ENCODE measurements at places on chromosomes 6 and 20. TPM values are rescaled to one million over a fixed set of nuclear protein-coding genes. Genes with fewer than 3 reads are reported as not detected.

Gene SPATS1
- not detected for total RNA-seq

GRCh38 chr6:107021446-107022185, 6.4 kb upstream of the MTRES1 start:
- no peak overlapping the region for H3K27ac ChIP-seq
- DNase-seq, result no peak
- H3K27me3 ChIP-seq, result no peaks in the 10 kb centered on the region
- H3K4me1 ChIP-seq, result peaks cover 23% of the 10 kb centered on the region
- H3K36me3 ChIP-seq, result no peaks in the 10 kb centered on the region
- H3K4me3 ChIP-seq, result no peak overlapping the region

DNA sequence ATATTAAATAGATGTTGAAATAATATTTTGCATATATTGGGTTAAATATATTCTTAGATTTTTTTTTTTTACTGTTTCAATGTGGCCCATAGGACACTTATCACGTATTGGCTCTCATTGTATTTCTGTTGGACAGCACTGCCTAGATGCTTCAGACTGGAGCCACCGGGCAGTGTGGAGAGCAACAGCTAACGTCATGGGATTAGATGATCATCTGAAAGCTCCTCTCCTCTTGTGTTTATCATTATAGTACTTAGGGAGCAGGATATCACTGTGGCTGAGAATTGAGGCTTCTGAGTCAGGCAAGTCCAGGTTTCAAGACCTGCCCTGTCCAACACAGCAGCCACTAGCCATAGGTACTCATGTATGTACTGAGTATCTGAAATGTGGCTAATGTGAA, 87.4 kb downstream of the ZHX3 start:
- H3K27ac ChIP-seq, result no peak overlapping the region
- peaks cover 11% of the 10 kb centered on the region for H3K4me1 ChIP-seq
- H3K4me3 ChIP-seq, result no peak overlapping the region

DNA sequence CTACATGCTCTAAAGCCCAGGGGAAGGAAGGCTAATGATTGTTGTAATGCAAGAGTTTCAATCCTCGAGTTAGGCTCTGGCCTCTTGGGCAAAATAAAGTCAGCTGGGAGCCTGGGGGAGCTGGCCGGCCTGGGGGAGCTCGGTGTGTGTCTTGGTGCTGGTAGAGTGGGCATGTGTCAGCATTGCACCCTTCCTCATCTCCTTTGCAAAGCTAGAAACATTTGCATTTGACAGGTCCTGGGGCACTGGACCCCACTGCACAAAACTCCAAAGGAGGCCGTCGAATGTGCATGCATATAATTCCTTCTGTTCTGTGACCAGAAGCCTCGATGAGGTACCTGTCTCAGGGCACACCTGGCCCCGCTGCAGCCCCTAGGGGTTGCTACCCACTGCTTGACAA, 74.6 kb upstream of the SLC22A23 start:
- no peaks in the 10 kb centered on the region for H3K4me1 ChIP-seq
- no peak for DNase-seq
- H3K27me3 ChIP-seq, result no peaks in the 10 kb centered on the region

- no peak overlapping the region for H3K27ac ChIP-seq
- DNase-seq, result no peak
- H3K4me1 ChIP-seq, result no peaks in the 10 kb centered on the region
- H3K27me3 ChIP-seq, result no peaks in the 10 kb centered on the region
- no peak overlapping the region for H3K4me3 ChIP-seq
Measured at GRCh38 chr20:42083280-42083679, 465.1 kb upstream of the CHD6 start.

GRCh38 chr20:62929051-62929538, 2.8 kb upstream of the DIDO1 start:
- peak overlapping the region; percentile 79 for H3K27ac ChIP-seq
- H3K4me3 ChIP-seq, result peak overlapping the region; percentile 40
- peaks cover 47% of the 10 kb centered on the region for H3K4me1 ChIP-seq
- no peaks in the 10 kb centered on the region for H3K27me3 ChIP-seq
- peak; percentile 82 for DNase-seq

- H3K27ac ChIP-seq, result no peak overlapping the region
- H3K4me1 ChIP-seq, result no peaks in the 10 kb centered on the region
- DNase-seq, result no peak
- no peaks in the 10 kb centered on the region for H3K27me3 ChIP-seq
Measured at GRCh38 chr6:114793428-114793827, 450.6 kb upstream of the HS3ST5 start.

- no peak overlapping the region for H3K27ac ChIP-seq
- H3K4me3 ChIP-seq, result no peak overlapping the region
- H3K27me3 ChIP-seq, result no peaks in the 10 kb centered on the region
- H3K36me3 ChIP-seq, result no peaks in the 10 kb centered on the region
Measured at GRCh38 chr6:80364149-80364548, 257.7 kb downstream of the BCKDHB start.

GRCh38 chr20:37131486-37131885, 35.7 kb upstream of the RBL1 start:
- no peak overlapping the region for H3K4me3 ChIP-seq
- DNase-seq, result no peak
- no peaks in the 10 kb centered on the region for H3K36me3 ChIP-seq

GRCh38 chr6:52435345-52435744, 15.2 kb downstream of the EFHC1 start:
- no peak for DNase-seq
- H3K27ac ChIP-seq, result no peak overlapping the region

Gene CRISP3
- total RNA-seq, result 0.99 TPM

GRCh38 chr20:63401384-63402110, 40.4 kb upstream of the CHRNA4 start:
- no peak overlapping the region for H3K27ac ChIP-seq
- H3K4me3 ChIP-seq, result no peak overlapping the region
- no peaks in the 10 kb centered on the region for H3K27me3 ChIP-seq
- H3K4me1 ChIP-seq, result no peaks in the 10 kb centered on the region
- no peak for DNase-seq

- H3K4me1 ChIP-seq, result peaks cover 7% of the 10 kb centered on the region
- H3K27me3 ChIP-seq, result no peaks in the 10 kb centered on the region
- no peak overlapping the region for H3K4me3 ChIP-seq
Measured at GRCh38 chr6:52538252-52538900, 38.5 kb downstream of the TRAM2 start.

- no peaks in the 10 kb centered on the region for H3K27me3 ChIP-seq
- peaks cover 11% of the 10 kb centered on the region for H3K4me1 ChIP-seq
- H3K4me3 ChIP-seq, result no peak overlapping the region
- H3K27ac ChIP-seq, result no peak overlapping the region
- no peak for DNase-seq
- H3K36me3 ChIP-seq, result no peaks in the 10 kb centered on the region
Measured at GRCh38 chr20:10985536-10985935, 311.7 kb upstream of the JAG1 start.

Gene CDH4
- 0.33 TPM for total RNA-seq

- H3K4me1 ChIP-seq, result peaks cover 30% of the 10 kb centered on the region
- H3K27me3 ChIP-seq, result no peaks in the 10 kb centered on the region
- H3K36me3 ChIP-seq, result no peaks in the 10 kb centered on the region
- H3K27ac ChIP-seq, result no peak overlapping the region
- H3K4me3 ChIP-seq, result no peak overlapping the region
- peak; percentile 6 for DNase-seq
Measured at GRCh38 chr6:133241901-133242636, 912 bp downstream of the EYA4 start.

- H3K27ac ChIP-seq, result no peak overlapping the region
- DNase-seq, result no peak
- H3K4me1 ChIP-seq, result no peaks in the 10 kb centered on the region
- H3K36me3 ChIP-seq, result no peaks in the 10 kb centered on the region
- no peak overlapping the region for H3K4me3 ChIP-seq
Measured at GRCh38 chr6:96878143-96878542, 19.5 kb downstream of the NDUFAF4 start.

Gene SNX3
- total RNA-seq, result 77.0 TPM

Gene C20orf202
- not detected for total RNA-seq

- H3K27me3 ChIP-seq, result no peaks in the 10 kb centered on the region
- no peak overlapping the region for H3K4me3 ChIP-seq
- no peaks in the 10 kb centered on the region for H3K36me3 ChIP-seq
Measured at GRCh38 chr6:123226398-123226797, 230.4 kb downstream of the CLVS2 start.

- peaks cover 14% of the 10 kb centered on the region for H3K4me1 ChIP-seq
- H3K27me3 ChIP-seq, result no peaks in the 10 kb centered on the region
- H3K27ac ChIP-seq, result no peak overlapping the region
- no peak overlapping the region for H3K4me3 ChIP-seq
Measured at GRCh38 chr6:117491916-117492315, 9.4 kb downstream of the DCBLD1 start.

GRCh38 chr20:24382331-24382730, 87.1 kb upstream of the SYNDIG1 start:
- no peaks in the 10 kb centered on the region for H3K4me1 ChIP-seq
- no peak overlapping the region for H3K4me3 ChIP-seq
- no peak overlapping the region for H3K27ac ChIP-seq
- H3K36me3 ChIP-seq, result no peaks in the 10 kb centered on the region
- H3K27me3 ChIP-seq, result no peaks in the 10 kb centered on the region

Gene DSP
- total RNA-seq, result 85.0 TPM

DNA sequence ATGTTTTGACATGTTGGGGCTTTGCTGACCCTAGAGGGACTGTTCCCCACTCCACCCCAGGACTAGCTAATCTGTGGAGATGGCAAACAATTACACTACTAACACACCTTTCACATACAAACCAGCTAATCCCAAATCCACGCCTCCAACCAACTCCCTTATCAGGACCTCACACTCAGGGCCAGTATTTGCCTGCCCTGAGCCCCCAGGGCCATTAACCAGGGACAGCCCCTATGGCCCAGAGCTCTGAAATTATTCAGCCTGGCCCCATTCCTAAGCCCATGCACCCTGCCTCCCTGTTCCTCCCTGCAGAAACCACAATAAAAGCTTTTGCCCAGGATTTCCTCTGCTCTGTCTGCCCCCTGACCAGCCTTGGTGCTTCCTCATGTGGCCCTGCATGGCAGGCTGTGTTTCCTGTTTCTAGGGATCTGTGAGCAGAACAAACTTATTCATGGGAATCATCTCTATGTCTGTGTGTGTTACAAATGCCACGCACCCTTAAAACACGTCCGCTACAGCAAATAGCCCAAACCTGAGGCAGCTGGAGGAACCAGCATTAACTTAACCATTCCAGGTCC, 121.2 kb downstream of the PXDC1 start:
- no peak overlapping the region for H3K27ac ChIP-seq
- peaks cover 11% of the 10 kb centered on the region for H3K4me1 ChIP-seq
- H3K4me3 ChIP-seq, result no peak overlapping the region
- no peaks in the 10 kb centered on the region for H3K36me3 ChIP-seq
- no peaks in the 10 kb centered on the region for H3K27me3 ChIP-seq

DNA sequence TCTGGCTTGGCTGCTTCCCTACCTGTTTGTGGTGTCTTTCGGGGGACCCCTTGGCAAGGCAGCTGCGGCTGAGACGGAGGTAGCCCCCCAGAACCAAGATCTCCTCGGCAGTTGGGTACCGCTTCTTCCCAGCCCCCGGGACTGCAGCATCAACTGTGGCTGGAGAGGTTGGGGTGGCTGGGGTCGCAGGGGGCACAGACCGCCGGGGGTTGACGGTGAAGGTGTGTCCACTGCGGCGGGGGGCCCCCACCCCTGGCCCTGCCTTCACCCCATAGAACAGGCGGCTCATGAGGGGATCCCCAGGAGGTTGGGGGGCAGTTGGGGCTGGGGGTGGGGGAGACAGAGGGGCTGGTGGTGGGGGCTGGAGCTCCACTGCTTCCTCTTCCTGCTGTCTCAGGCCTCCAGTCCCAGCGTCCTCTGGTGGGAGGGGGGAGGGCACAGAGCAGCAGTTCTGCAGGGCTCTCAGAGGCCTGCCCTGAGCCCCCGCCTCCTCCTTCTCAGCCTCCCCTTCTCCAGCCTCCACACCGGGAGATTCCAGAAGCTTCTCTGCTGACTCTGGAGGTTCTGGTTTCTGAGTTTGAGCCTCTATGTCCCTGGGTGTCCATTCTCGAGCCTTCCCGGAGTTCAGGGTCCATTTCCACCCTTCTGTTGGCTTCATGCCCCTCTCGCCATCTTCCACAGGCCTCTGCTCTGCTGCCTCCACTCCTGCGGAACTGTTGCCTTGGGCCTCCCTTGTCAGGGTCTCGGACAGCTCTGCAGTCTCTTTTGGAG, 1.9 kb downstream of the PPP1R18 start:
- H3K27me3 ChIP-seq, result no peaks in the 10 kb centered on the region
- H3K27ac ChIP-seq, result peak overlapping the region; percentile 95
- peaks cover 69% of the 10 kb centered on the region for H3K4me1 ChIP-seq
- DNase-seq, result no peak
- H3K36me3 ChIP-seq, result no peaks in the 10 kb centered on the region
- H3K4me3 ChIP-seq, result peak overlapping the region; percentile 17

DNA sequence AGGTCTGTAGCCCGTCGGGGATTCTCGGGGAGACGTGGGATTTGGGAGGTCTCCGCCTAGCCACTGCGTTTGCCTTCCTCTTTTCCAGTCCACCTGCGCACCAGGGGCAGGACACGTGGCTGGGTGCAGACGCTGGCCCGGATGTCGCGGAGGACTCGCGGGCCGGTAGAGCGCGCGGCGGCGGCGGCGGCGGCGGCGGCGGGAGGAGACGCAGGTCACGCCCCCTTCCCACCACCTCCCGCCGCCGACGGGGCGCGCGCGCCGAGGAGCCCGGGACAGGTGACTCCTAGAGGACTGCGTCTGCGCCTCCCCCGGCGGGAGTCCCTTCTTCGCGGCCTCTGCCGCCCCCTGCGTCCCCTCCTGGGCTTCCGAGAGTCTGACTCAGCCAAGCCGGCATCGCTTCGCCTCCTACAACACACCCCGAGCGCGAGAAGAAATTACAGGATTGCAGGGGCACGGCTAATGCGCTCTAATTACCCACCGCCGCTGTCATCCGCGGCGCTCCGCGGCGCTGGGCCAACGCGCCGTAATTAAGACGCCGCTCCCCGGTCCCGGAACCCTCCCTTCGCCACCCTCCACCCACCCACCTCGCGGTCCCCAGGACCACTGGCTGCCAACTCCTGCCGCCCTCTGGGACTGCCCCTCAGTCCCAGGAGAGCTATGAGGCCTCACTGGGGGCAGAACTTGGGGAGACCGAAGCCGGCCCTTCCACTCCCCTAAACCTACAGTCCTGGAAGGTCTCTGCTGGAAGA, 124.5 kb downstream of the MRPL14 start:
- H3K27ac ChIP-seq, result peak overlapping the region; percentile 88
- no peaks in the 10 kb centered on the region for H3K27me3 ChIP-seq
- peaks cover 58% of the 10 kb centered on the region for H3K4me1 ChIP-seq
- H3K4me3 ChIP-seq, result no peak overlapping the region

GRCh38 chr6:148887181-148887580, 140.4 kb downstream of the UST start:
- no peak overlapping the region for H3K4me3 ChIP-seq
- H3K27ac ChIP-seq, result no peak overlapping the region
- peaks cover 42% of the 10 kb centered on the region for H3K4me1 ChIP-seq
- no peaks in the 10 kb centered on the region for H3K27me3 ChIP-seq
- H3K36me3 ChIP-seq, result no peaks in the 10 kb centered on the region
- DNase-seq, result peak; percentile 88

Gene TMEM170B
- 3.0 TPM for total RNA-seq

GRCh38 chr6:92840246-92840930, 579.0 kb downstream of the EPHA7 start:
- H3K4me1 ChIP-seq, result no peaks in the 10 kb centered on the region
- H3K4me3 ChIP-seq, result no peak overlapping the region
- no peak overlapping the region for H3K27ac ChIP-seq
- H3K27me3 ChIP-seq, result no peaks in the 10 kb centered on the region
- no peak for DNase-seq

Gene SLC16A10
- 124 TPM for total RNA-seq

- H3K4me3 ChIP-seq, result no peak overlapping the region
- no peaks in the 10 kb centered on the region for H3K36me3 ChIP-seq
- H3K27me3 ChIP-seq, result no peaks in the 10 kb centered on the region
- H3K4me1 ChIP-seq, result peaks cover 9% of the 10 kb centered on the region
- no peak for DNase-seq
- no peak overlapping the region for H3K27ac ChIP-seq
Measured at GRCh38 chr20:53608071-53608455, 14.4 kb upstream of the ZNF217 start.
